ENCODE measurements at places on chromosomes 7 and 10.
A peak's percentile ranks its signal among the peaks of the same experiment; 100 is the strongest.

DNA sequence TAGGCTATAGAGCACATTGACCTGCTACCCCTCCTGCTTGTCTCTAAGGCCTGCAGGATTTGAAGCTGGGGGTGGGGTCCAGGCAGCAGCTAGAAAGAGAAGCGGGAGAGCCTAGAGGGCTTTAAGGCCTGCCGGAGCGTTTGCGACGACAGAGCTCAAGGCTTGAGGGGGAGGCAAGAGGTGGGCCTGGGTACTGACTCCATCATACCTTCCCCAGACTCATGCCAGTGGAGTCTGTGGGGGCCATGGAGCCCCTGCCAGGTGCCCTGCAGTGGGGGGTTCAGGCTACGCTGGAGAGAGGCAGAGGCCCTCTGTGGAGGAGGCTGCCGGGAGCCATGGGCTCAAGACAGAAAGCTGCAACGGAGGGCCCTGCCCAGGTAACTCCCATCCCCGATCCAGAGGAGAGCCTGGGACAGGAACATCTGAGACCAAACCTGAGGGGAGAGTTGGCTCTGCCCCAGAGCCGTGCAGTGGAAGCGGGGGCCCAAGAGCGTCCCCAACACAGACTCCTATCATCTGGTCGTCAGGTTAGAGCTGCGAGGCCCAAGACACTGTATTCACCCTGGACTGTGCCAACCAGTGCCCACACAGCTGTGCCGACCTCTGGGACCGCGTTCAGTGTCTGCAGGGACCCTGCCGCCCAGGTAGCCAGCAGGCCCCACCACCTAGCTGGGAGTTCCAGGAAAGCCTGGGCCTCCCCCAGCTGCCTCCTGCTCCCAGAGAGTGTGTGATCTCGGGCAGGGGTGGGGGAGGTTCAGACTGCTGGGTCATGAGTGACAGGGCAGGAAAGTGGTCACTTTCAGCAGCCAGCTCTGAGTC lies 13.2 kb upstream of the ZNF862 start:
- peaks cover 5% of the 10 kb centered on the region for H3K4me1 ChIP-seq
- peaks cover 22% of the 10 kb centered on the region for H3K27me3 ChIP-seq
- DNase-seq, result no peak

GRCh38 chr7:39674406-39674805 lies 51.0 kb downstream of the RALA start:
- no peaks in the 10 kb centered on the region for H3K27me3 ChIP-seq
- H3K4me1 ChIP-seq, result 0 out of 2 replicates have a peak, but pooled peaks cover 2% of the 10 kb centered on the region
- no peak overlapping the region for H3K4me3 ChIP-seq
- H3K36me3 ChIP-seq, result 0 out of 2 replicates have a peak, but pooled peaks cover 5% of the 10 kb centered on the region
- H3K27ac ChIP-seq, result no peak overlapping the region

DNA sequence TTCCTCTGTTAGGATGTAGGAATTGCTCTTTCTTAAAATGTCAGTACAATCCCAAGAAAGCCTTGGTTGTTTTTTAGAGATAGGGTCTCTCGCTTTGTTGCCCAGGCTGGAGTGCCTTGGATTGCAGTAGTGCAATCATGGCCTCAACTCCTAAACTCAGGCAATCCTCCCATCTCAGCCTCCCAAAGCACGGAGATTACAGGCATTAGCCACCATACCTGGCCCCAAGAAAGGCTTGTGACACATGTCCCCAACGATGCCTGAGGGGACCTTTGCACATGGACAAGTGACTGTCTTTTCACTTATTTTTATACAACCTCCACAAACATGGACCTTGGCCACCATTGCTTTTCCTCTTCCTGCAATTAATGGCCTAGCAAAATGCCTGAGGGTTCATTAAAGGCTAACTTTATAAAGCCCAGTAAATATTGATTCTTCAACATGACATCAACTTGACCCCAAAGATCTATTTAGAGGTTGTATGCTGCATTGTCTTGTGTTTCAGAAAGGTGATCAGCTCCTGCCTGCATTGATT lies 10.0 kb upstream of the SPOCK2 start:
- H3K27ac ChIP-seq, result no peak overlapping the region
- DNase-seq, result no peak
- H3K36me3 ChIP-seq, result peaks cover 6% of the 10 kb centered on the region
- no peak overlapping the region for H3K4me3 ChIP-seq
- no peaks in the 10 kb centered on the region for H3K27me3 ChIP-seq

DNA sequence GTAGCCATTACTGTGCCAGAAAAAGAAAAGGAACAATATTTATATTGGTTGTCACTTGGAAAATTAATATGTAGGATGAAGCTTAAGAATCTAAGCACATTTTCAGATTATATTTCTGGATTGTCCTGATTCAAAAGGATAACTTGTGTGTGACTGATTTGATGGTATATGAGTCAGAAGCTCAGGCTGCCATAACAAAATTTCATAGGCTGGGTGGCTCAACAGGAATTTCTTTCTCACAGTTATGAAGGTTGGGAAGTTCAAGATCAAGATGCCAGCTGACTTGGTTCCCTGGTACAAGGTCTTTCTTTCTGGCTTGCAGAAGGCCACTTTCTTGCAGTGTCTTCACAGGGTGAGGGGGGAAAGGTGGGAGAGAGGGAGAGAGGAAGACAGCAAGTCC lies 108.5 kb downstream of the ST7 start:
- no peak overlapping the region for H3K27ac ChIP-seq
- no peaks in the 10 kb centered on the region for H3K36me3 ChIP-seq
- H3K4me3 ChIP-seq, result no peak overlapping the region

DNA sequence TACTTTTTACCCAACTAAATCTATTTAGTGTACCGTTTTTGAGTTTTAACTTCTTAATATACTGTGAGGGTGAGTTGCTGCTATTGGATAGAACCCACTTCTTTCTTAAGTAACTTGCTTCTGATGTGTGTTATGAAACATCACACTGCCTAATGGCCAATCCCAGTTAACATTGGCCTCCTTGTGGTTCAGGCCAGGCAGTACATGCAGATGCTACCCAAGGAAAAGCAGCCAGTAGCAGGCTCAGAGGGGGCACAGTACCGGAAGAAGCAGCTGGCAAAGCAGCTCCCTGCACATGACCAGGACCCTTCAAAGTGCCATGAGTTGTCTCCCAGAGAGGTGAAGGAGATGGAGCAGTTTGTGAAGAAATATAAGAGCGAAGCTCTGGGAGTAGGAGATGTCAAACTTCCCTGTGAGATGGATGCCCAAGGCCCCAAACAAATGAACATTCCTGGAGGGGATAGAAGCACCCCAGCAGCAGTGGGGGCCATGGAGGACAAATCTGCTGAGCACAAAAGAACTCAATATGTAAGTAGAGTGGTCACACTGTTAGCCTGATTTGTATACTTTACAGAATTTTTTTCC lies 39.7 kb downstream of the TES start:
- H3K27ac ChIP-seq, result no peak overlapping the region
- peak; percentile 66 for DNase-seq
- no peaks in the 10 kb centered on the region for H3K4me1 ChIP-seq
- H3K27me3 ChIP-seq, result no peaks in the 10 kb centered on the region
- no peaks in the 10 kb centered on the region for H3K36me3 ChIP-seq

- H3K27ac ChIP-seq, result no peak overlapping the region
- H3K27me3 ChIP-seq, result no peaks in the 10 kb centered on the region
- H3K4me1 ChIP-seq, result peaks cover 5% of the 10 kb centered on the region
- no peak overlapping the region for H3K4me3 ChIP-seq
Measured at GRCh38 chr7:17663061-17663675, 277.1 kb downstream of the SNX13 start.

- H3K27ac ChIP-seq, result no peak overlapping the region
- no peak for DNase-seq
- no peaks in the 10 kb centered on the region for H3K36me3 ChIP-seq
- no peaks in the 10 kb centered on the region for H3K27me3 ChIP-seq
- peaks cover 4% of the 10 kb centered on the region for H3K4me1 ChIP-seq
Measured at GRCh38 chr7:14582010-14582409, 320.5 kb downstream of the DGKB start.

GRCh38 chr10:49690698-49691356 lies 11.4 kb downstream of the C10orf53 start:
- H3K27ac ChIP-seq, result no peak overlapping the region
- no peak overlapping the region for H3K4me3 ChIP-seq
- H3K36me3 ChIP-seq, result no peaks in the 10 kb centered on the region
- no peaks in the 10 kb centered on the region for H3K4me1 ChIP-seq
- no peak for DNase-seq

DNA sequence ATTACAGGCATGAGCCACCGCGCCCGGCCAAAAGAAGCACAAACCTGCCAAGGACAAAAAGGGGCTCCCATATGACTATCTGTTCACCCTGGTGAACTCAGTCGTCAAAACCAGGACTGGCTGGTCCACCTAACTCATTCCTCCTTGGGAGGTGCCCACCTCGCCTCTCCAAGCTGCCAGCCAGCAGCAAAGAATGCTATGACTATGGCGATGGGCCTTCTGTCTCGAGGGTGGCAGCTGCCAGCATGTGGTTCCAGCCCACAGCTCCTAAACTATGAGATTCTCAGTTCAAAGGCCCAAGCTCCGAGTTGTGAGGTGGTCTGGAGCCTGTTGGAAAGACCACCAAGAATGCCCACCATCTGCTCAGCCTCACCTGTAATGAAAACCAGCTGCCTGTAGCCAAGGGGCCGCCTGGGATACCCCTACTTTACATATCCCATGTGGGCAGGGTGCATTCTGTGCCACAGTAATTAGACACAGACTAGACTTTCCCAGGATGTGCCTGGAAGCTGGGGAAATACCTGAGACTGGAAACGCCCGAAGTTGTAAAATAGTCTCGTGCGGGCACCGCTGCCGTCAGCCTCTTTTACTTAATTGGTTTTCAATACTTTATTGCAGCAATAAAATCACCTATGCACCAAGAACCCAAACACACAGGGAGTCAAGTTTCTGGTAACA lies 71.1 kb downstream of the ZRANB1 start:
- DNase-seq, result no peak
- peaks cover 12% of the 10 kb centered on the region for H3K4me1 ChIP-seq
- H3K36me3 ChIP-seq, result peaks cover 2% of the 10 kb centered on the region
- H3K27ac ChIP-seq, result no peak overlapping the region
- no peaks in the 10 kb centered on the region for H3K27me3 ChIP-seq

DNA sequence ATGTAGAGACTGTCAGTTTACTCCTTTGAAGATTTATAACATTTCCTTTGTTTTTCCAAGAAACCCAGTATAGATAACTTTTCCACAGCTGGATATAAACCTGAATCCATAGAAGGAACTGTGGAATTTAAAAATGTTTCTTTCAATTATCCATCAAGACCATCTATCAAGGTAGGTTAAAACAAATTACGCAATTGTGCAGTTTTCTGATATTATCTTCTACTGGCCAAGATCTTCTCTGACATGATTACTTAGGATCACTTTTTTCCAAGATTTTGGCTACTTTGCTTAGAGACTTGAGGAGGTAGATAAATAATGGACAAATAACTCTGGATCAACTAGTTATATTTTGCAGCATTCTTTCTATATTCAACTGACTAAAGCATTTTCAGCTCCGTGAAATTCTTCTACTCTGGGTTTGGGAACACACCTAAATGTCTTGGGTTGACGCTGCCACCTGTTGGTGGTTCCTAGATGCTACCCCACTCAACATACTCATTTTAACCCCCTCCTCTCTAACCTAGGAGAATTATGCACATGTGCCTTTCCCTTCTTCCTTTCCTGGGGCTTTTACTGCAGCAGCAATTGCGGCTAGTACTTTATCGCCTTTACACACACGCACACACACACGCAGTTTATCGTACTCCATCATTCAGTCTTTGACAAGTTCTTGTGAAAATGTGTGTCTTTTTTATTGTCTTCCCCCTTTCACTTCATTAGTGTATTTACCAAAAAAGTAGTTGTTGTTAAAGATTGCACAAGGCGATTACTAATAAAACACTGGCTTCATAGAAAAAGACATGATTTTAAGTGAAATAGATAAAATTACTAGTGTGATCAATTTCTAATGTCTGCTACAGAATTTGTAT lies 32.7 kb downstream of the ABCB5 start:
- no peak overlapping the region for H3K27ac ChIP-seq
- no peaks in the 10 kb centered on the region for H3K36me3 ChIP-seq
- no peaks in the 10 kb centered on the region for H3K27me3 ChIP-seq
- H3K4me3 ChIP-seq, result no peak overlapping the region
